GM23338 (cell line): ENCODE measurements at places on chromosomes 5 and 9. TPM values are rescaled to one million over a fixed set of nuclear protein-coding genes. Genes with fewer than 3 reads are reported as not detected.

- no peak overlapping the region for H3K4me3 ChIP-seq
- no peaks in the 10 kb centered on the region for H3K27me3 ChIP-seq
- DNase-seq, result no peak
- H3K36me3 ChIP-seq, result no peaks in the 10 kb centered on the region
- no peak overlapping the region for H3K27ac ChIP-seq
These were observed 214.5 kb downstream of the SEC61B start for GRCh38 chr9:99436616-99437015.

- no peaks in the 10 kb centered on the region for H3K27me3 ChIP-seq
- H3K4me3 ChIP-seq, result no peak overlapping the region
- no peaks in the 10 kb centered on the region for H3K36me3 ChIP-seq
These were observed 95.1 kb upstream of the DAPK1 start for GRCh38 chr9:87402537-87402936.

- no peaks in the 10 kb centered on the region for H3K27me3 ChIP-seq
- peak overlapping the region; percentile 55; the same call in 1 of the 2 replicates for H3K27ac ChIP-seq
These were observed 114.2 kb downstream of the LHFPL2 start for GRCh38 chr5:78534148-78534904.

DNA sequence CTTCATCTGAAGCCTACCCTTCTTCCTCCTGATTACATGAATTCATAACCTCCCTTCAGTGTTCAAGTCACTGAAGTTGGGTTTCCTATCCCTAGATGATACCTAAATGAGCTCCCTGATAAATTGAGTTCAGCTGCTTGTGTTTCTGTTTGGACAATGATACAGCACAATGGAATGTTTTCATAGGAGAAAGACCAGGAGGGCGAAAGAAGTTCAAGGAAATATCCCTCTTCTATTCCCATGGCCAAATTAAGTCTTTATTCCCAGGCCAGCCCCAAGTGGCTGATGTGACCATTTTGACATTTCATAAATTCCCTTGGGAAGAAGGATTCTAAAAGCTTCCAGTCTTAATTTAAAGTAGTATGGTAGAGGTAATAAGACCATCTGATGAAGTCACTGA is 555.8 kb upstream of the CLINT1 start:
- H3K4me3 ChIP-seq, result no peak overlapping the region
- DNase-seq, result no peak
- H3K27ac ChIP-seq, result no peak overlapping the region

DNA sequence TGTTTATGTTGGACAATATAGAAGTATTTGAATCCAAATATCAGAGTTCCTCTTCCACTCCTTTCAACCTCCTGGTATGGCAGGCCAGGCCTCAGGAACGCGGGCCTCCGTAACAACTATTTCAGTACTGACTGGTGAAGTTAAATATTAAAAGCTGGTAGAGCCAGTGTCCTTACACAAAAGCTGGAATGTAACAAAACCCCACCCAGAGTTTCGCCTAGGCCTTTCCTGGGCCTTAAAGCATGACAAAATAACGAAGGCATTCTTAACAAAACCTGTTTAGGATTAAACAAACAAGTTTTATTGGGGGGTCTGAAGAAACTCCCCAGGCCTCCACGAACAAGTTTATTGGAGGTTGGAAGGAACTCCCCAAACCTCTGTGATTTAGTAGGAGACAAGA is 61.6 kb upstream of the GNE start:
- DNase-seq, result no peak
- H3K4me3 ChIP-seq, result no peak overlapping the region
- no peaks in the 10 kb centered on the region for H3K27me3 ChIP-seq
- H3K4me1 ChIP-seq, result peaks cover 17% of the 10 kb centered on the region
- peak overlapping the region; percentile 67; the same call in 1 of the 2 replicates for H3K27ac ChIP-seq

DNA sequence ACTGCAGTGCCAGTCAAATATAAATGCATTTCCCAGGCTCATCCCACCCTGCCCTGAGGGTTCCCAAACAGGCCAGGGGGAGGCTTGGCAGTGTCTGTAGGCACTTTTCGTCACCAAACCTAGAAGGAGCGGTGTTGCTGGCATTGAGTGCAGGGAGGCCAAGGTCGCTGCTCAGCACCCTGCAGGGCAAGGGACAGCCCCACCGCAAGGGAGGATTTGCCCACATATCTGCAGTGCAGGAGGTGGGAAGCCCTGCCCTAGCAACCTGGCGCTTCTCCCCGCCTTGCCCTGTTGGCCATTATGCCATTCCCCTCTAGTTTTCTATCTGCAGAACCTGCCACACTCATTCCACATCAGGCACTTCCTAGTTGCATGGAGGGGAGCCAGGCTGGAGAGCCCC is 327.8 kb upstream of the ADCY2 start:
- H3K27ac ChIP-seq, result no peak overlapping the region
- no peaks in the 10 kb centered on the region for H3K4me1 ChIP-seq
- H3K36me3 ChIP-seq, result no peaks in the 10 kb centered on the region
- no peaks in the 10 kb centered on the region for H3K27me3 ChIP-seq

DNA sequence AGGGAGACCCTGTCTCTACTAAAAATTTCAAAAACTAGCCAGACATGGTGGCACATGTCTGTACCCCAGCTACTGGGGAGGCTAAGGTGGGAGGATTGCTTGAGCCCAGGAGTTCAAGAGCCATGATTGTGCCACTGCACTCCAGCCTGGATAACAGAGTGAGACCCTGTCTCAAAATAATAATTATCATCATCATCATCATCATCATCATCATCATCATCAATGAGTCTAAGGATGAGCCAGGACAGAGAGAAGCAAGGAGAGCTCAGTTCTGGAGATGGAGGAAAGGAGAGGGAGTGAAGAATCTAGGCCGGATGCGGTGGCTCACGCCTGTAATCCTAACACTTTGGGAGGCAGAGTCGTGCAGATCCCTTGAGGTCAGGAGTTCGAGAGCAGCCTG is 36.7 kb upstream of the MATR3 start:
- H3K27ac ChIP-seq, result no peak overlapping the region
- peaks cover 1% of the 10 kb centered on the region; the same call in 1 of the 2 replicates for H3K4me1 ChIP-seq
- no peaks in the 10 kb centered on the region for H3K27me3 ChIP-seq
- H3K36me3 ChIP-seq, result no peaks in the 10 kb centered on the region
- no peak overlapping the region for H3K4me3 ChIP-seq

PLAC8L1 gene
- total RNA-seq, result not detected in 2 replicates

MED10 gene
- 9.0 and 16.0 TPM in 2 replicates for total RNA-seq

SEMA6A gene
- total RNA-seq, result 355 and 400 TPM in 2 replicates

TRIP13 gene
- total RNA-seq, result 44.4 and 44.8 TPM in 2 replicates
